ENCODE measurements at places on chromosomes 2 and 18.

GRCh38 chr2:9778012-9778411 lies 65.3 kb upstream of the TAF1B start:
- DNase-seq = no peak

- DNase-seq = no peak
Observed at GRCh38 chr18:7626175-7626921, 59.2 kb downstream of the PTPRM start.

DNA sequence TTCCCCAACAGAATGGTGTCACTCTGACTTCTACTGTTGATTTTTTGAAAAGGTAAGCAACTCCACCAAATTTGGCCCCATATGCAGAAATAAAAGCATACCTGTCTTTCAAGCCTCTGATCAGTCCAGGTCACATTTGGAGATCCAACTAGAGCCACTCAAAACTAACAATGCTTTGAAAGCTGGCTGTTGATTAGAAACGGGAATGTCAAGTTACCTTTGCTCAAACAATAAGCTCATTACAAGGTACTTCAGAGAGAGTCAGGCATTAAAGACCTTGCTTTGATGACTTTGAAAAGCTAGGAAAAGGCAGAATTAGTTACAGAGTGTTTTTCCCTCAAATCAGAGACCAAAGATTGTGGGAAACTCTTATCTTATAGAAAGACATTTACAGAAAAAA lies 4.8 kb upstream of the IHH start:
- DNase-seq = no peak

DNA sequence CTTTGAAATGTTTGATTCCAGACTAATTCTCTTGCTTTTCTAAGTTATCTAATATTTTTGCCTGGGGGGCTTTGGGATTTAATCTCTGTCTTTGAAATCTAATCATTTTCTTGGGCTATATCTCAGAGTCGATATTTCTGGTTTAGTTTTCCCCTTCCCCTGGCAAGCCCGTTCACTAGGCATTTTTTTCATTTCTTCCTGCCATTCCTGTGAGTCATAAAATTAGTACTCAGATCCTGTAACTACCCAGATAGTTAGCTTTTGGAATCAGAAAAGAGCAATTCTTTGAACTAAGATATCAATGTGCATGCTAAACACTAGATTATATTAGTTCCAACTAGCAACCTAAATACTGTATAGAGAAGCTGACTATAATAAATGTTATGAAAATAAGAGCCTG lies 29.4 kb upstream of the RNF149 start:
- no peak for DNase-seq

DNA sequence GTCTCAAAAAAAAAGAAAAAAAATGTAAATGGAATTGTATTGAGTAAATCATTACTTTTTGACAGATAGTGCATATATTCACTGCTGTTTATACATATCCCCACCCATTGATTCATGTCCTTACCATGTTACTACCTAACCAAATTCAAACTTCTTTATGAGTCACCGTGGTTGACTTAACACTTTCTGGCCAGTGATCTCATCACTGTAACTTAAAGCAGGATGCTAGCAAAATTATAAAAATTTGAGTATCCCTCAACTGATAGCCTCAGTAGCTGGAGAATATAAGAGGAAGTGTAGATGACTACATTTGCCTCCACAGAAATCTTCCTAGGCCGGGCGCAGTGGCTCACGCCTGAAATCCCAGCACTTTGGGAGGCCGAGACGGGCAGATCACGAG lies 13.4 kb downstream of the CNOT9 start:
- DNase-seq = no peak

DNA sequence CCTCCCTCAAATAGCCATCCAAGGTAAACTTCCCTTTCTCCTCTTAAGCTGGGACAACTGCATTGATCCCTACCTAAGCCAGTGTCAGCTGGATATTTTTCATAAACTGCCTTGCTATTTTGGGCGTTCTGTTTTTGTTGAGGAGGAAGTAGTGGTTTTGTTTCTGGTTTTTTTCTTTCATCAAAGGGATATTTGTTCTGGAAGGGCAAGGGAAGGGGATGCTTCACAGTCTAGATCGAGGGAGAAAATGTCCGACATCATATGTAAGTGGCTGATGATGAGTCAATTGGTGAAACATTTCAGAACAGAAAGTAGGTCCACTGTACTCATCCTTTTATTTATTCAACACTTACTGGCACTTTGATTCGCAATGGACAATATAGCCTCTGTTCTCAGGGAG lies 31.0 kb downstream of the TANC1 start:
- no peak for DNase-seq

All from NK-92 treated with Interleukin-12 subunit alpha and Interleukin-12 subunit beta, amount 100 ng/mL, for 24 hours (cell line).